ENCODE measurements at places on chromosomes 16 and 17.
A peak's percentile ranks its signal among the peaks of the same experiment; 100 is the strongest.

DNA sequence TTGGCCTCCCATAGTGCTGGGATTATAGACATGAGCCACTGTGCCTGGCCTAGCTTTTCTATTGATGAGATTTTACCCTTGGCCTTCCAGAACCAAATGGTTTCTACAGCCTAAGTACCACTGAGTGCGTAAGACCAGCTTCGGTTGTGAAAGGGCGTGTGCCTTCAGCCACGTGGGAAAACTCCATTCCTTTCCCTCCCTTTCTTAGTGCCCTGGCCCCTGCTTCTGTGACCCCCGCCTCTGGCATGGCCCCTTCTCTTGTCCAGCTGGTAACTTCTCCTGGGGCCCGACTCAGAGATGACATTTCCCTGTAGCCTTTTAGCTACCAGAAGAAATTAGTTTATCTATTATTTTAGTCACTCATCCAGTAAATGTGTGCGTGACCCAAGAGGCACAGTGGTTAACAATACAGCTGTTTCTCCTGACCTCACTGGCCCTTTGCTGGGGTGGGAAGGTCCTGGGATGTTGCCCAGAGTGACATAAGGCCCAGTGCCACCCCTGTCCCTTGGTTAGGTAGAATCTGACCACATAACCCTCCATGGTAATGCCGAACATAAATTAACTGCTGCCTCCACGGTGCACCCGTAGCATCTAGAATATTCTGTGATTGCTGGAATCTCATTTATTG, 97.3 kb downstream of the PLCG2 start:
- DNase-seq: no peak

DNA sequence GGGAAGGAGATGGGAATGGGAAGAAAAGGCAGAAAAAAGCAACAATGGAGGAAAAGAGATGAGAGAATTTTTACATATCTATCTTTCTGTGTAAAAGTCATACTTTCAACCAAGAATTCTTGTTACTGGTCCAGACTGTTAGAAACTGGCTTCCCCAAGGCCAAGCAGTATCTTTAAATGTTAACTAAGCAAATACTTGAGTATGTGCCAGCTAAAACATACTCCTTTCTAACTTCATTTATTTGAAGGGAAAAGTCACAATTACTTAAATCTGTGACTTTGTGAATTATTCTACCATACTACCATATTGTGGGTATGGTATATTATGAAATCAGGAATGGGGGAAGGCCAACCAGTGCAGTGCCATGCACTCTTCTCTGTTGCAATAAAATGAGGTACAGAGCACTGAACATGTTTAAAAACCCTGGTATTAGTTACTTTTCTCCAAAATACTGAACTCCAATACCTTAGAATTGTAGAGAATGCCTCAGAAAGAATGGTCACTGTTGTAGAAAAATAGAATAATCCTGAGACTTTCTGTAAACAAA, 92.3 kb upstream of the C17orf78 start:
- DNase-seq: no peak

- DNase-seq: no peak
Observed at GRCh38 chr16:10598157-10598556, 17.8 kb upstream of the EMP2 start.

DNA sequence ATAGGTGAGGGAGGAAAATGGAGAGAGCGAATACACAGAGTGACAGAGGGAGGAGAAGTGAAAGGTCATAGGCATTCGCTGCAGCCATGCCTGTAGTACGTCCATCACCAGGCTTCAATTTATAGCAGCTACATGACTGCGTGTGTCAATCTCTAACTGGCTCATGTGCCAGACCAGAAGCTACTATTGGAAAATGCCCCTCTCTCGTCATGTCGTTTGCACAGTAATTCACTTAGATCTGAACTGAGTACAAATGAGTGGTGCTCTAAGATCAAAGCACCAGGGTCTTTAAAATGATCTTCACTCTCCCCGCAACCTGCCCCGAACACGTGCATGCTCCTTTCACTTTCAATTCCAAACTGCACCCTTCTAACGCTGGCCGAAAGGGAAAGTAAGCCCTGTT, 51.3 kb downstream of the ADCY9 start:
- DNase-seq: peak; percentile 19

DNA sequence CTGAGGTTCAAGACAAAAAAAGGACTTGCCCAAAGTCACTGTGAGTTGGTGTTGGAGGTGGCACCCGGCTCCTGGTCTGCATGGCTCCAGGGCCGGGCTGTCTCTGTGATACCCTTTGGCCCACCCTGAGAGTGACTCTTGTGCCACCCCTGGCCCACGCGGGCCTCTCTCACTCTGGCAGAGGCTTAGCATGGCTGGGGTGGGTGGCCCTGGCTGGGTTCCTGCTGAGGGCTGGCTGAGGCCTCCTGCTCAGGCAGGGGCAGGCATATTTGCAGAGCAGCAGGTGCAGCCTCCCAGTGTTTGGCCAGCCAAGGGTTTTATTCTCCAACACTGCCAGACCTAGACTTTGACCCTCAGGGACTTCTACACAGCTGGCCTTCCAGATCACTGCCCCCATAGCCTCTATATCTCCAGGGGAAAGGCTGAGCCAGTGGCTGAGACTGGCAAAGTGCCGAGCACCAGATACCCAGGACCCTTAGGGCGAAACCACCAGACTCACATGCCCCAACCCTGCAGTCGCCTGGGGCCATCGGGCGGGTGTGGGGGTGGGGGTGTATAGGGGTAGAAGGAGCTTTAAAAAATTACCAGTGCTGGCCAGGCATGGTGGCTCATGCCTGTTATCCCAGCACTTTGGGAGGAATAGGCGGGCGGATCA, 21.5 kb upstream of the ADGRG1 start:
- peak; percentile 16 for DNase-seq

- DNase-seq: no peak
Observed at GRCh38 chr17:1347589-1348323, 52.3 kb downstream of the YWHAE start.

GRCh38 chr17:66330646-66331037, 28.2 kb downstream of the PRKCA start:
- no peak for DNase-seq

DNA sequence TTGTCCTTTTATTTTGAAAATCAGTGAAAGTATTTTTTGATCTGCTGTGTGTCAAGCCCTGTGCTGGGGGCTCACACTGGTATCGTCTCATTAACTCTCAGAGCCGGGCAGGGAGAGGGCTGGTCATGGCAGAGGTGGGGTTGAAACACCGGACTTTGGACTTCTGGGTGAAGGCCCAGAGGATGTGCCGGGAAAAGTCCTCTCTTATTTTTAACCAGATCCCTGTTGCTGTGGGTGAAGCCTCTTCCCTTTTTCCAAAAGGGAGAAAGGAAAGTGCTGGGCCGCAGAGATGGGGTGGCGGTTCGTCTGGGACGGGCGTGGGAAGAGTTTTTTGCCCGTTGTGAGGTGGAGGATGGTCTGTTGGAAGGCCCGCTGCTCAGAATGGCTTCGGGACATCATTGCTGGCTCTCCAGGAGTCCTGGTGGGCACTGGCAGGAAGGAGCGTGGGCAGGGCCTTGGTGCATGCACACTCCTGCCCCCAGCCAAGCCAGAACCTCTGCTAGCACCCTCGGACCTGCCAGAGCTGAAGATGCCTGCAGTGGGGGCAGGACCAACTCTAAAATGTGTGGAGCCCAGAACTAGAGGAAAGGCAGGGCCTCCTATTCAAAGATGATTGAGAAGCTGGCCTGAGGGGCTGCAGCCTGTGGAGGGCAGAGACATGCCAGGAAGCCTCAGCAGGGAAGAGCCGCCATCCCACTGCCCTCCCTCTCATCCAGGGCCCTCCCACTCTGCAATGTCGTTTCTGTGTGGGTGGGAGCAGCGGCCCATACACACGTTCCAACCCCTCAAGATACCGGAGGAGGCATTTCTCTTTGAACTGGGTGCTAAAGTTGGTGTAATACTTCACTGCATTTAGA, 213.2 kb downstream of the CCDC182 start:
- no peak for DNase-seq

- DNase-seq: no peak
Observed at GRCh38 chr16:24844101-24845030, 1.4 kb upstream of the SLC5A11 start.

GRCh38 chr17:17994271-17995069, 21.8 kb downstream of the DRC3 start:
- DNase-seq: peak; percentile 35

DNA sequence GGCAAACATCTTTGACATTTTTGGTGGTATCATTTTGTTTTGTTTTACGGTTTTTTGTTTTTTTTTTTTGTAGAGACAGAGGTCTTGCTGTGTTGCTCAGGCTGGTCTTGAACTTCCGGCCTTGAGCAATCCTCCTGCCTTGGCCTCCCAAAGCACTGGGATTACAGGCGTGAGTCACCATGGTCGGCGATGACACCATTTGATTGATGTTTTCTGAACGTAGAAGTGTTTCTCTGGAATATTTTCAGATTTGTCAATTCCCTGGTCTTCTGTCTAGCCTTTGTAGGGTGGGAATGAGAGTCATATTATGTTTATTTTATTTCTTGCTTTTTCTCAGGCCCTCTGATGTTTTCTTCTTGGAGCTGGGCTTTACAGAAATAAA, 32.2 kb upstream of the BRD7 start:
- no peak for DNase-seq

All from stimulated activated CD4-positive, alpha-beta T cell treated with anti-CD3 and anti-CD28 coated beads, Interleukin-2, amount 100 ng/mL, for 24 hours (primary cell).